ENCODE measurements at places on chromosomes 16 and 17.

GRCh38 chr16:24900230-24900629, 54.5 kb downstream of the SLC5A11 start:
- DNase-seq, result no peak

- DNase-seq, result no peak
These were observed 20.6 kb downstream of the PRKAR1A start for GRCh38 chr17:68532826-68533225.

GRCh38 chr16:85141491-85142128, 29.3 kb upstream of the CIBAR2 start:
- DNase-seq, result no peak

GRCh38 chr17:40342504-40343218, 21.9 kb downstream of the GJD3 start:
- DNase-seq, result no peak

DNA sequence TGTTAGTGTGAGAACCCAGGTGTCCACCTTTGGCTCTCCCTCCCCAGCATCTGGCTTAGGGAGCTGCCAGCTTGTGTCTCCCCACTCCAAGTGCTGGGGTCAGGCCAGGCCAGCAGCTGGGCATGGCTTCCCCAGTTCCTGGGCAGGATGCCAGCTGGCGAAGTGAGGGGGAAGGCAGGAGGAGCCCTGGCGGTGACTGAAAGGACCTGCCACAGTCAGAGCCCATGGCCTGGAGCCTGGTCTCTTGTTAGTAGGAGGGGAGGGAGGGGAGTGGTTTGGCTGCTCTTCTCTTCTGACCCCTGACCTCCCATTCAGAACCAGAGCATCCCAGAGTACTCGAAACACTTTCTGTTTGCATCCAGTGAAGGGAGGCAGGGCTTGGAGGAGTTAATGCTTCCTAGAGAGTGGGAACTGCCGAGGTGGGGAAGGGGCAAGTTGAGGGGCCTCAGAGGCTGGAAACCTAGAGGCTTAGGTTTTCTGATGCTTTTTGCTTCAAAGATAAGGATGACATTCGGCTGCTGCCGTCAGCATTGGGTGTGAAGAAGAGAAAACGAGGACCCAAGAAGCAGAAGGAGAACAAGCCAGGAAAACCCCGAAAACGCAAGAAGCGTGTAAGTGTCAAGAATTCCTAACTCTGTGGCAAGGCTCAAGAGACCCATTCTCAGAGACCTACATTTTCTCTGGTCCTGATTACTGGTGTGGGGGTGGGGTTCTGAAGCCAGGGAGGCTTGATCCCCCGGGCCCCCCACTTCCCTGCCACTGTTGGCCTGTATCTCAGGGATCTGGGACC, 772 bp downstream of the CHD3 start:
- peak; percentile 96 for DNase-seq

GRCh38 chr17:78933959-78934568, 8.9 kb upstream of the TIMP2 start:
- peak; percentile 99 for DNase-seq

GRCh38 chr17:7389924-7390910, 4.1 kb downstream of the PLSCR3 start:
- DNase-seq, result no peak

- DNase-seq, result no peak
These were observed 19.7 kb downstream of the NXPH3 start for GRCh38 chr17:49595328-49595727.

DNA sequence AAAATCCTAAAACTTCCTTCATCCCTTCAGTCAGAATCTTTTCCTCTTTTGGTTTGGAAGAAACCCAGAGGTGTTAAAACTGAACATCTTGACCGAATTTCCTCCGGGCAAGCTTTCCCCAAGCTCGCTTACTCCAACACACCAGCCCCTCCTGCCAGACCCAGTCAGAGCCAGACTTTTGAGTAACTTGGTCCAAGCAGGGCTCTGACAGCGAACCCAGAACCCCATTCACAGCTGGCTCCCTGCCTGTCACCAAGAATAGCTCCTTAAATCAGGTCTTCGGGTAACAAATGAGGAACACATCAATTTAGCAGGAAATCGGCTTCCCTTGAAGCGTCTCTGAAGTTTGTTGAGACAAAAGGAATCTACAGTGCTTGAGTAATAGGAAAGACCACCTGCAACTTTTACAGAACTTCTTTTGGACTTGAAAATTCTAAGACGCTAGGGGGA, 27.3 kb downstream of the GAS7 start:
- no peak for DNase-seq

- DNase-seq, result no peak
These were observed 4.3 kb upstream of the C16orf92 start for GRCh38 chr16:30018731-30019158.

DNA sequence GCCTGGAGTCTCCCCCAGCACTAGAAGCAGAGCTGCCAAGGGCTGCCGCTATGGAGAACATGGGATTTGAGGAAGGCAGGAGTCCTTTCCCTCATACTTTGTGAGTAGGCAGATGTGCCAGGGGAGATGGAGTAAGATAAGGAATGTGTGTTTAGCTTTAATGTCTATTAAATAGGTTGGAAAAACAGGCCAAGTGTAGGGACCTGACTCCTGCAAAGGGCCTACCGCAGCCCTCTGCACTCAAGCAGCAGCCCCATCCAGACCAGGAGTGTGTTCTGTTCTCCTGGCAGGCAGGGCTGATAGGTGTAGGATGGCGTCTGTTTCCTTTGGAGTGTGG, 1.8 kb upstream of the MIF4GD start:
- no peak for DNase-seq

- no peak for DNase-seq
These were observed 39.8 kb downstream of the MAP1LC3B start for GRCh38 chr16:87431926-87432325.

GRCh38 chr16:78608305-78608776, 508.9 kb downstream of the WWOX start:
- no peak for DNase-seq

GRCh38 chr17:61325382-61326073, 74.1 kb upstream of the TBX2 start:
- no peak for DNase-seq

DNA sequence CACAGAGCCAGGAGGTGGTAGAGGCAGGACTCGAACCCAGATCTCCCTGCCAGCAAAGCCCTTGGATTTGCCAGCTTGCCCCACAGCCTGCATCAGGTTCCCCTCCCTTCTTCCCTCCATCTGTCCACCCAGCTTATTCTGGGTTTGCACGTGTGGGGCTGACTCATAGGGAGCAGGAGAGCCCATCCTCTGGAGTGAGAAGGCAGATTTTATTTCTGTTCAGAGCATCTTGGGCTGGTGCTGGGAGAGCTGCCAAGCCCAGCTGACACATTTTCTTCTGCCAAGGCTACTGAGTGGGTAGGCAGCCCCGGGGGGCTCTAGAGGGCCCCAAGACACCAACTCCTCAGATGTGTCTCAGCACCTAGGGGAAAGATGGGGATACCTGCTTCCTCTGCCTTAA, 106.3 kb upstream of the CRHR1 start:
- DNase-seq, result no peak

DNA sequence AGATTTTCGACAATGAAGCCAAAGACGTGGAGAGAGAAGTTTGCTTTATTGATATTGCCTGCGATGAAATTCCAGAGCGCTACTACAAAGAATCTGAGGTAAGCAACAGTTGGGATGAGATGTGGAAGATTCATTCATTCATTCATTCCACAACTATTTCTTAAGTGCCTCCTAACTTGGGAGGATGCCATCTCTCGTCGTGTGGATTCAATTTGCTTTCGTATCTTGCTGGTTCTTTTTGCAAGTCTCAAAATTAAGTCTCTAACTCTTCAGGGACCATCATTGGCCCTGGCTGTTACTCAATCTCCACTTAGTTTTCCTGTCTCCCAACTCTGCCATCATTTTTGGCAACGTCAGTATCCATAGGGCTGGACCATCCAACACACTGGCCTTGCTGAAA, 85.6 kb upstream of the NOL11 start:
- DNase-seq, result no peak

- DNase-seq, result no peak
These were observed 38.7 kb upstream of the FOXJ1 start for GRCh38 chr17:76179496-76180467.

DNA sequence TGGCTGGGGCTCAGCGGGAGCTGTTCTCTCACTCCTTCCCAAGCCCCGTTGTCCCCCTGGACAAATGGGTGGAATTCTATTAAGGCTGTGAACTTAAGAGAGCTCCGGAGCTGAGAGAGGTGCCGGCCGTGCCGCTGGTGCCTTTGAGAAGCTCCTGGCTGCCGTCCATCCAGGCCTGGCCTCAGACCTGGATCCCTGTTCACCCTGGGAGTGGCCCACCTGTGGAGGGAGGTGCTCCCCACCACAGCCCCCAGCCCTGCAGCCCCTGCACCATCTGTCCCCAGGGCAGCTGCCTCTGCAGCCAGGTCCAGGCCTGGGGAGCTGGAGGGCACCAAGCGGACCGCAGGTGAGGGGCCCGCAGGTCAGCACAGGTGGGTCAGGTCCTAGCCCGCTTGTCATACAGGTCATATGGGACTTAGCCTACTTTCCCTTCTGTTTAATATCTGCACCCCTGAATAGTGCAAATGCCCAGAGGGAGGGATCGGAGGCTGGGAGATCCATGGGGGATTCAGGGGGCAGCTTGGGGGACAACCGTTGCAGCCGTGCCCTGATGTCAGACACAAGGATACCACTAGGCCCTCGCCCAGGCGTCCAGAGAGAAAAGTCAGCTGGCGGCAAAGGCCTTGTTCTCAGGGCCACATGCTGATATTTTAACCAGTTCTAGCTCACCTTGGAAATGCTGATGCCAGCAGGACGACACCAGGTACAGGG, 15.2 kb upstream of the METRNL start:
- DNase-seq, result no peak

GRCh38 chr16:89828199-89828869, at the start of gene SPIRE2:
SPIRE2 (plus strand) TSS chr16:89828475; CDS start chr16:89828551, 76 bp downstream.
- DNase-seq, result no peak

GRCh38 chr16:23435500-23435899, 17.5 kb downstream of the COG7 start:
- no peak for DNase-seq

DNA sequence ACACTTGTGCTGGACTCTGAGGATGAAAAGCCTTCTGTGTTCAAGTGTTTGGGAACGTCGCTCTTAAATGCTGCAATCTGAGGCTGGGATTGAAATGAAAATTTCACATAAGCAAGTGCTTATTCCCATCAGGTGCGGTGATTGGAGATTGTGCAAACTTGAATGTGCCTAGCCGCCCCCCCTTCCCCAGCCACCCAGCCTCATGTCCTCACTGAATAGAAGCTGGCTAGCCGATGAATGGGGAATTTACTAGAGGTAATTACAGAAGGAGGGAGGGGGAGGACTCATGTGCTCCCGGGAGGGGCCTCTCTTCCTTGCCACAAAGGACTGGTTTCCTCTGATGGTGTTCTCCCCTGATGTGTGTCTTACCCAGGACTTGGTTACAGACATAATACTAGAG, 544.8 kb upstream of the EEF2KMT start:
- DNase-seq, result no peak

Measured in esophagus muscularis mucosa (tissue), 4 donors.